ENCODE measurements at places on chromosomes 4 and X. TPM values are rescaled to one million over a fixed set of nuclear protein-coding genes. Genes with fewer than 3 reads are reported as not detected.

DNA sequence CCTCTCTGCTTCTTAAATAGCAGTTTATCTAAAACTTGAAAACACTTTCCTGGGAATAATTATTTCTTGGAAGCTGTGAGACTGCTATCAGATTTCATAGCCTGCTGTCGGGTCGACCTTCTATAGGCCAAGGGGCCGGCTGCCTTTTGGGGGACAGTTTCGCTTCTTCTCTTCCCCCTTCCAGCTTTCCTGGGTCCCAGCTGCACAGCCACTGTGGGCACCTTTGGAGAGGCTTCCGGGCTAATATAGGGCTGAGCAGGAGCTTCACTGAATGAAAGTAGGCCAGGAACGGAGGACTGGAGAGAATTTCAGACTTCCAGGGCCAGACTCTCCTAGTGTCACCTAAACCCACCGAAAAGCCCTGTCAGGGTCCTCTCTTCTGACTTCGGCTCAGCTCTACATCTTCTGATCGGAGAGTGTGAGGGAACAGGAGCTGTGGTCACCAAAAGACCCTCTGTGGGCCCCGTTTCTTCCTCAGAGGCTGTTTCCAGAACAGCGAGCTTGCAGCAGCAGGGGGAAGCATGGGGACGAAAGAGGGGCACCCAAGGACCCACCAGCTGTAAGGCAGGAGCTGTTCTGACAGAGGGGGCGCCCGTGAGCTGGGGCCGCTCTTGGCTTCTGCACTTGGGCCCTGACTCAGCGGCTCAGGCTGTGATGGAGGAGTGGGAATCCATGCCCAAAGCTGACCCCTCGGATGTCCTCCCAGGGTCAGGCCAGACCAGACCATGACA is 620.6 kb downstream of the BCOR start:
- no peak for DNase-seq

DNA sequence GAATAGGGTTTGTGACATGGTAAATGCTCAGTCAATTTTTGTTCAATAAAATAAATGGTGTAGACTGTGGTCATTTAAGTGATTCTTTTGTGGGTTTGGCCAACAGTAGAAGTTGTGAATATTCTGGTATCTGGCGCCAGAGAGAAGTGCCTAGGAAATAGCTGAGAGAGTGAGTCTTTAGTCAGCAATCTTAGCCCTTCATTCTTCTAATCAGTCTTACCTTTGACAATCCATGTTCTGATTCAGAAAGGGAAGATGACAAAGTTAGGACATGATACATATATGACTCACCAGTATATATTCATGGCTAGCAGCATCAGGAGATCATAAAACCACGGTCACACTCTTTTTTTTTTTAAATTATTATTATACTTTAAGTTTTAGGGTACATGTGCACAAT is 141.8 kb upstream of the PCDH18 start:
- DNase-seq, result no peak

GRCh38 chr4:48370260-48371134 is 29.2 kb downstream of the SLAIN2 start:
- DNase-seq, result no peak

DNA sequence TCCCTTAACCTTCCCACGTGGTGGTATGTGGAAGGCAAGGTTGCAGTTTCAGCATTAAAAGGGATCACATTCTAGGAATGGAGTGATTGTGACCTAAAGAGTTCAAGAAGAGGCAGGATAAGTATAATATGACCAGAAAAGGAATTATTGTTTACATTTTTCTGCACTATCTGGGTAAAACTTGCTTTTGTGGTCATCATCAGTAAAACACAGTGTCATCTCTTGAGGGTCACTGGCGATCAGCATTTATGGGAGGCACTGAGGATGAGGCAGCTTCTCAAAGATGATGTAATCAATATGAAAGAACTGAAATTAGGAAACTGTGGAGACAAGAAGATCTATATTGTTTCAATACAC is 88.7 kb downstream of the CFAP299 start:
- no peak for DNase-seq

UGT8 gene
- 0.12 TPM for total RNA-seq

GRCh38 chrX:23773601-23774175 is 9.3 kb upstream of the SAT1 start:
- DNase-seq, result no peak

GRCh38 chrX:136269921-136270320 is 18.7 kb upstream of the MAP7D3 start:
- no peak for DNase-seq

- no peak for DNase-seq
Measured at GRCh38 chr4:102326951-102327350, 18.3 kb downstream of the SLC39A8 start.

RENBP gene
- total RNA-seq, result 8.9 TPM

DNA sequence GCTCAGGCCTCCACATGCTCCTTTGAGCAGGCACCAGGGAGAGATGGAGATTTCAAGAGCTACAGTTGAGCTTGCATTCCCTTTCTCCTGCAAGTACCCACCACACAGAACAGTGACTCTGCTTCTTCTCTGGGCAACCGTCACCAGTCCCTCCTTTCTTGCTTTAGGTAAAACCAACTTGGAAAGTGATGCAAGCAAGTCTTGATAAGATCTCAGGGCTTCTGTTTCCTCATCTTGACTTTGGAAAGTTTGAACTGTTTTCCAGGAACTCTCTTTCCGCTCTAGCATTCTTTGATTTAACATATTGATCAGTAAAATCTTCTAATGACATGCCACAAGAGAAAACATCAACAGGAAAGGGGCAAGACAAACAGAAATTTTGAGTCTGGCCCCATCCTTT is 73.7 kb downstream of the USP46 start:
- DNase-seq, result no peak

GRCh38 chrX:110120025-110120424 is 117.1 kb downstream of the TMEM164 start:
- no peak for DNase-seq

DNA sequence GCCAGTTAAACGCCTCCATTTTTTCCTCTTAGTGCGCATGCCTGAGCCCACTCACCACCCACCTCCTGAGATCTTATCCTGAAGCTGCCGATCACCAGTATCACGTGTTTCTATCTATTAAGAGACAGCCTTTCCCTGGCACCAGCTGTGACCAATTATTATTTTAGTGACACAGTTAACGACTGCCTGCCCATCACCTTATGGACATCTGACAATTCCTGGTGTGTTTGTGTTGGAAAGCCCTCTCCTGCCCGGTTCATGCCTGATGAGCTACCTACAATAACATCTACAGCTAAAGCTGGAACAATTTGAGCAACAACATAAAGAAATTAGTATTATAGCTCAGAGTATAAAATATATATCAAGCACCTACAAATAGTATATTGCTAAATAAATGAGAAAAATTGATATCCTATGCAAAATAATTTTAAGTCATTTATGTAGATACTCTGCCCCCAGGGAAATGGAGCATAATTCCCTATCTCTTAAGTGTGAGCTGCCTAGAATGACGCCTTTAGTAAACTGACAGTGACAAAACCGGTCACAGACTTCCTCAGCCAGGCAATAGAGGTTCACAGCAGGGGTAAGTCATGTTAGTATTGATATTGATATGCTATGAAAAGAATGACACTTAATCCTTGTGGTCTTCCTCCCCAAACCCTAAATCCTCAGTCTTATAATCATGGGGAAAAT is 862.2 kb downstream of the TRAM1L1 start:
- no peak for DNase-seq

GRCh38 chrX:16319929-16320328 is 152.6 kb downstream of the MAGEB17 start:
- DNase-seq, result no peak

DNA sequence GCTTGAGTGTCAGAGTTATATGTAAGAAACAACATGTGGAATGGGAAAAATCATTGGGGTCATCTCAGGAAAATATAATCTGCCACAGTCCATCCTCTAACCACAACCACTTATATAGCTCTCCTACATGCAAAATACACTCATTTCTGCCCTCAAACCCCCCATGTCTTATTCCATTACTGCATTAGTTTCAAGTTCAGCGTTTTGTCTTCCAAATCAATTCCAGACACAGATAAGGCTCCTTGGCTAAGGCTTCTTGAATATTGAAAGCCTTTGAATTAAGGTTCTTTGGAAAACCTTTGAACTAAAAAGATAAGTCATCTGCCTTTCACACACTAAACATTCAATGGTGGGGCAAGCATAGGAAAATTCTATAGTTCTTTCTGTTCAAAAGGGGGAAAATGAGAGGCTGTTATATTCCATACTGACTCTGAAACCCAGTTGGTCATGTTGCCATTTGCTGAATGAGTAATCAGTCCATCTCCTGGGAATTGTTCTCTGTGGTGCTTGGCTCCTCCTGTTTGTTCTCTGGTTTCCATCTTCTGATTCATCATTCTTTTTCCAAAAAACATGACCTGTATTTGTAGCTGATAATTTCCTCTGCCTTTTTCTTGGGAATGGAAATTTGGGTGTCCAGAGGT is 218.7 kb downstream of the BMPR1B start:
- DNase-seq, result no peak

ADGRG2 gene
- 0.17 TPM for total RNA-seq

GRCh38 chr4:1674682-1675081 is 9.4 kb downstream of the FAM53A start:
- no peak for DNase-seq

DNA sequence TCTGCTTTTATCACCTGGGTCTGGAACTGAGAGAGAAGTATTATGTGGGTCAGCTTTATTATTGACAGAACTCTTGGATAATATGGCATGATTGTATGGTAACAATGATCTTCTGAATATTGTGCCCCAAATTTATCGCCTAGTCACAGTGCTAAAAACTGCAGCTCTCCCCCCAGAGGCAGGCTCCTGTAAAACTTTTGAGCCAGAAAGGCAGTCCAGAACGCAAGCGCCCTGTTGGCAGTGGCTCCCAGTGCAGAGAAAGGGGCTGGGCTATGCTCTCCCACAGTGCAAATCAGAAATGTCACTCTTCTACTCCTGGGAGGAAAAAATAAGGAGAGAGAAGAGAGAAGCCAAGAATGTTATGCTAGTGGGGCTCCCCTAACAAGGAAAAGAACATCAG is 50.5 kb downstream of the HELT start:
- DNase-seq, result no peak

DNA sequence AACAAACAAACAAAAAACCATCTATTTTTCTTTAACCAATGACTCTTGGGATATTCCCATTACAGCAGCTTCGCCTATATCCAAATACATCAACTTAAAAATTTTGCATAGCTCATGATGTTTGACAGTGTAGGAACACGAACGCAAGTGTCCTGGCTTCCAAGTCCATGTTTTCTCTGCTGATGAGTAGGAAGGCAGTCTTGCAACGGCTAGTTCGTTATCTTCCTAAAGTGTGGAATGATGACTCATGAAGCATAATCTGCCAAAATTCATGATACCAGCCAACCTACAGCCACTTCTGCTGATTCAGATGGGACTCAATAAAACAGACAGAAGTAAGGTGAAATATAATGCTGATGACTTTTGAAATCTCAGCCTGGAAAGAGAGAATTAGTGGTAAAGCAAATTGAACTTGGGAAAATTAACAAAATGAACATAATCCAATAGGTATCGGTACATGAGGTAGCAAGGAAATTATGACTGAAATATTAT is 6.4 kb upstream of the SEPTIN11 start:
- DNase-seq, result no peak

Measured in left ventricle myocardium superior (tissue), 1 donor.